GM04503 (cell line): ENCODE measurements at places on chromosomes 16 and 17.

DNA sequence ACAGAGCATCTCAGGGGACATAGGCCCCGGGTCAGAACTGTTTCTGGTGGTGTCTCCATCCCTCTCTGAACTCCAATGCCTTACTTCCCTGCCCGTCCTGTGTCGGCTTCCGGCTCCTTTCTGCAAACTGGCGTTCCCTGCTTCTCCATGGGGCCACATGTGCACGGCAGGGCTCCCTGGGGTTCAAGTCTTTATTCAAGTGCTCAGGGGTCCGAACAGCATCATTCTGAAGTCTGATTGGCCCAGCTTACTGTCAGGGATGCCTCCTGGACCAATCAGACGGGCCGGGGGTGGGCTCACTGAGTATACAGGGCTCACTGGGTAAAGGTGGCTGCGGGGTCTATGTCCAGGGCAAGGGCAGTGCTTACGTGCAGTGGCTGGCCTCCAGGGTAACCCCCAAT, 17.1 kb downstream of the C16orf82 start:
- no peak for DNase-seq

- DNase-seq = no peak
Measured at GRCh38 chr17:49734515-49735490, 27.0 kb upstream of the SLC35B1 start.

DNA sequence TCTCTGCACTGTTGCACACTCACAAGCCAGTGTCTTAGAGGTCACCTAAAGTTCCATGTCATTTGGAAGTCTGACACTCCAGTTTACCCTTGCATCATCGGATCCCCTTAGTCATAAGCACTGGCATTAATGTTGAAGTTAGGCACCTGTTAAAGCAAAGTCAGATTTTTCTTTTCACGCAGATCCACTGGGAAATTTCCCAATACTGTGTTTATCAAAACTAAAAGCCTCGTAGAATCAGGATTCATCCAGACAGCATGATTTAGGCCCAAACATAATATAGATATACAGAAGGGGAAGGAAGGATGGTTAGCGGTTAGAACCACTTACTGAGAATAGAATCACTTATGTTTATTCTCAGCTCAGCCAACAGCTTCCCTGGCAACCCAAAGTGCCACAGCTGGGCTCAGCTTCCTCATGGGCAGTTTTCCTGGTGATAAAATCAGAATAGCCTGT, 30.1 kb upstream of the HAPSTR1 start:
- DNase-seq = no peak

GRCh38 chr17:19391432-19391831, 4.4 kb upstream of the MFAP4 start:
- DNase-seq = no peak

DNA sequence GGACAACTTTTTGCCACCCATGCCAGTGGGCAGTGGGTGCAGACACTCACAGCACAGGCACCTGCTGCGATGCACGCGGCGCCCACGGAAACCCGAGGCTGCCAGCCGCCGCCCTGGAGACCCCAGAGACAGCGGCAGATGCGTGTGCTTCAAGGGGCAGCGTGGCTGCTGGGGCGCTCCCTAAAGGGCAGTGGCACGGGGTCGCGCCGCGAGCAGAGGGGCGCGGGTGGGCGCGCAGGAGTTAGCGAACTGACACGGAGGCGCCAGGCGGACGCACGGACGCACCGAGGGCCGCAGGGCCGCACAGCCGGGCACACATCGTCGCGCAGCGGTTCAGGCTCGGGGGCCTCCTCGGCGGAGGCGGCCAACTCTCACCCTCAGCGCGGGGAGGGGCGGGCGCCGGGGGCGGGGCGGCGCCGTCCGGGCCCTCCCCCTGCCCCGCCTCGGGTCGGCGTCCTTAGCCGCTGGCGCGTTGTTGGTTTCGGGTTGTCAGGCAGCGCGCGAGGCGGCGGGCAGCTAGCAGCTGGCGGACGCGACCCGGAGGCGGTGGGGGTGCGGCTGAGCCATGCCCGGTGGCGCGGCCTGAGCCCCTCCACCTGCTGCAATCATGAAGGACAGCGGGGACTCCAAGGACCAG, at the start of gene KIF19:
KIF19 (plus strand) TSS at position 484 of the 637 bp plus-strand sequence; CDS start at position 608, 124 bp downstream.
- DNase-seq = no peak

DNA sequence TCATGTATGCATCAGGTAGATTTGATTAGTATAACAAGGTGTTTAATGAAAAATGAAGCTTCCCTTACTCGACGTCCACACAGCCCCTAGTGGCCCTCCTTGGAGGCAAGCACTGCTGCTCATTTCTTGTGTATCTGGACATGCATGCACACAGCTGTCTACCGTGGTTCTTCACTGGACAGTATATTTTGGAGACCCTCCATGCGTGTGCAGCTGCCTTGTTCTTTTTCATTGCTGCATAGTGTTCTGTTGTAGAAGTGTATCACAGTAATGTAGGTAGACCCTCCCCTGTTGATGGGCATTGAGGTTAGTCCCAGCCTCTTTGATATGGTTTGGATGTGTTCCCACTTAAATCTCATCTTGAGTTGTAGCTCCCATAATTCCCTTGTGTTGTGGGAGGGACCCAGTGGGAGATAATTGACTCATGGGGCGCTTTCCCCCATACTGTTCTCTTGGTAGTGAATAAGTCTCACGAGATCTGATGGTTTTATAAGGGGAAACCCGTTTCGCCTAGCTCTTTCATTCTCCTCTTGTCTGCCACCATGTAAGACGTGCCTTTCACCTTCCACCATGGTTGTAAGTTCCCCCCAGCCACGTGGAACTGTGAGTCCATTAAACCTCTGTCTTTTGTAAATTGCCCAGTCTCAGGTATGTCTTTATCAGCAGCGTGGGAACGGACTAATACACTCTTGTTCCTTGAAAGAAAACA, 6.3 kb downstream of the CMIP start:
- DNase-seq = no peak

DNA sequence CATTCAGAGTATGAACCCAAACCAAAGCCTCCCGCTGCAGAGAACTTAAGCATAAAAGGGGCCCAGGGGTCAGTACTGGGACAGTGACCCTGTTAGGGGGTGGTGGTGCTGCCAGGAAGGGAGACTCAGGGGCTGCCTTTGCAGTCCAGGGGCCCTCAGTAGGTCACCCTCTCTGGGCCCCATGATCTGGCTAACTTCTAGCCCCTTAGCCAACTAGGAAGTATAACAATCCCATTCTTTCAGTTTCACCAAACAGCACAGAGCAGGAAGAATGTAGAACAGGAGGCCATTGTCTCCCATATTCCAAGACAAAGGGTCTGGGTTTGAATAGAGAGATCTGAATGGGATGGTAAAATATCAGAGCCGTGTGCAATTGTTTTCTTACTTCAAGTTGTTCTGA, 378.6 kb upstream of the C16orf82 start:
- DNase-seq = no peak

DNA sequence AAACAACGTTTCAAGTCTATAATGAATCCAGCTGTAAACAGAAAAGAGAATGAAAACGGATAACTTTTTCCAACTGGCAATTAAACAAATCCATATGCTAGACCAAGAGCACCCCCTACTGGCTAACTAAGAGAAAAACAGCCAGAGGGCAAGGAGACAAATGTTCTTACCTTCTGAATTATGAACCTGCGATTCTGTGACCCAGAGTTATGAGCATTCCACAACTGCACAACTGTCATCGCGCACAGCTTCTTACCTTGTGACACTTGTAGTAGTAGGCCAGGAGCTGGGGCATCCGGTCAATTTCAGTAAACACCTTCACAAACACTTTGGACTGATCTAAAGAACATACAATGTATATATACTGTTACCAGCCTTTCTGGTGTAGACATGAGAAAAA, 18.6 kb downstream of the COG7 start:
- DNase-seq = no peak

DNA sequence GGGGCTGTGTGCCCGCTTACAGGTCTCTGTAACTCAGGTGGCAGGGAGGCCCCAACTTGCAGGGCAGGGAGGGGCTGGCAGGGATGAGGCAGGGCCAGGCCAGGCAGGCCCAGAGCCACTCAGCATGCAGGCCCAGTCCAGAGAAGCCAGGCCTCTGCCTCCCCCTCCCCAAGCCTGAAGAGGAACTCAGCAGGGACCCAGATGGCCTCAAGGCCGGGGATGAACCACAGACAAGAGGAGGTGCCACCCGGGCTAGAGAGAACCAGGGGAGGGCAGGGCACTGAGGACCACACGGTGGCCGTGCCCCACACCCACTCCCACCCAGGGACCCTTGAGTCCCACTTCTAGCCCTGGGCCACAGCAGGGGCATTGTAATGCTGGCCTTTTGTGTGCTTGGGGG, 29.8 kb upstream of the EIF1 start:
- no peak for DNase-seq

DNA sequence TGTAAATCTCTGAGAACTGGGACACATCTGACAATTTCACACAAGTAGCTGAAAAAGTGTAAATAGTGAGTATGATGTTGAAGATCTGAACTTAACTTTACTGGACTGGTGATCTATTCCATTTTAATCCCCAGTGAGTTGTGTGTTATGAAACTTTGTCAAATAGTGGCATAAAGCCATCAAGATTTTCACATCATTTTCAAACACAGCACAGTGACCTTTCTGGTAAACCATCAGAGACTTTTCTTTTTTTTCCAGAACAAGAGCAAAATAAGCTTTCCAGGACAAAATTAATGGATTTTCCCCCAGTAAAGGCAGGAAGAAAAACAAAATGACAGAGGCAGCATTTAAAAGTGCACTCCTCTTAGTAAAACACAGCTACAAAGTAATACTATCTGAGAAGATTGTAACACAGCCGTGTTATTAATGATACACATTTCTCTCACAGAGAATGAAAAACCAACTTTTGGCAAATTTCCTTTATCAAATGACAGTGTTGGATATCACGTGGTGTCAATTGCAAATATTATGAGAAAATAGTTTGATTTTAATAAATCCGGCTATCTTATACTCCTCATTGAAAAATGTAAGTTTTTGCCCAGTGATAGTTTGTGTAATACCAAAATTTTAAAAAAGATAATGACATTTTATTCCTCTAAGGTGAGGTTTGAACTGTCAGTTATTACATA, 16.8 kb upstream of the COL1A1 start:
- no peak for DNase-seq

GRCh38 chr16:56549161-56549560, 15.7 kb upstream of the MT4 start:
- DNase-seq = no peak

- DNase-seq = peak; percentile 33
Measured at GRCh38 chr16:59635674-59636073, 901.6 kb upstream of the GOT2 start.

DNA sequence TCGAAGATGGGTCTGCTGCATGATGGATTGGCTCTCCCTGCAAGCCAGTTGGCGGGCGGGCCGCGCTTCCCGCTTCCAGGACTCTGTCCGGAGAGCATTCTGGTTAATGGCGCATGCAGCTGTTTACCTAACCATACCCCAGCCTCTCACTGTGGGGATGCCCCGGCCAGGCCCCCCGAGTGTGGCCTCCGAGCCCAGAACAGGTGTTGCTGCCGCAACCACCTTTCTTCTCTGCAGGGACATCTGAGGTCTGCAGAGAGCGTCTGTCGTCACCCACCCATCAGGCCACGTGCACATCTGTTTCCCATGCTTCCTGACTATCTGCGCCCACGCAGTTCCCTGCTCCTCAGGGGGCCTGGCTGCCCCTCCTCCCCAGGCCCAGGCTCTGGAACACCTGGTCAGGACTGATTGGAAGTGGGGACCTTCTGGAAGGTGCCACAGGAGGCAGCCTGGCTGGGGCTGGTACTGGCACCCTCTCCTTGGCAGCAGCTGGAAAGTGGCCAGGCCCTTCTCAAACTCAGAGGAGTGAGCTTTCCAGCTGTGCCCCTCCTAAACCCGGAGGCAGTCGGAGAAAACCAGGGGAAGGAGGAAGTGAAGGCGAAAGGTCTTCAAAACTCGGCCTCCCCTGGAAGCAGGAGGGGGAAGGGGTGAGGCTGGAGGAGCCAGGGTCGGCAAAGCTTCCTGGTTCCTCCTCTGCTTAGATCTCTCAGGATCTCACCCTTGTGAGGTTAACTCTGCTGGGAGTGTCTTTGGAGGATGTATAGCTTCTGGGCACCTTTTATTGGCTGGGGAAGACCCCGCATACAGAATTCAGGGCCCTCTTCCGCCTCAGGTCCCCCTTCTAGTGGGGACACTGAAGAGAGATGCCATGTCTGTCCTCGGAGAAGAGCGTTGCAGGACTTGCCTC, 64.5 kb upstream of the CIBAR2 start:
- DNase-seq = no peak

DNA sequence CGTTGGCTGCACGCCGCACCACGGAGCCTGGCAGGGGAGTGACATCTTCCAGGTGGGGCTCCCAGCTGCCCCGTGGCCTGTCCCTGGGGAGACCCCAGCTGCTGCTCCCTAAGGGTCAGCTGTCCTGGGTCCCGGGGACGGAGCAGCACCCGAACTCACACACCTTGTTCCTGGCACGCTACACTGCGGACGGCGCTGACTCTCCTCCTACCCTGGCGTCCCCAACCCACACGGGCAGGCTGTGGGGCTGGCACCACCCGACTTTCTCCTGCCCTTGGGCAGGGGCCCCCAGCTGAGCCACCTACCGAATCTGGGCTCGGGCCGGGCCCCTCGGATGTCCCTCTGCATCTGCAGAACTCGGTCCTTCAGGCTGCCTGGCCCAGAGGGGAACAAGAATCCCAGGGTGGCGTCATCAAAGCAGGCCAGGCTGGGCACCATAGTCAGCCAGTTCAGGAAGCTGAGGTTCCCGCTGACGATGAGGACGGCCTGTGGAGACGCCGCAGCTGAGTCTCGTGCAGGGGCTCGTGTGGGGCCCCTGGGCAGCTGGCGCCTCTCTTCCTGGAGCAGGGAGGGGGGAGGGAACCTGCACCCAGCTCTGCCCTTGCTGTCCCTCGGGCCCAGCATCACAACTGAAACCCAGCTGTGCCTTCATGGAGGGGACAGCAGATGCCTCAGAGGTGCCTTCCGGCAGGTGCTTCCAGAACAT, 70.5 kb upstream of the GNG13 start:
- no peak for DNase-seq

GRCh38 chr16:65314627-65315008, 192.8 kb upstream of the CDH11 start:
- peak; percentile 44 for DNase-seq

GRCh38 chr16:58850678-58851020, 116.5 kb upstream of the GOT2 start:
- DNase-seq = no peak

- DNase-seq = no peak
Measured at GRCh38 chr17:61248399-61248798, 151.2 kb upstream of the TBX2 start.

- DNase-seq = no peak
Measured at GRCh38 chr16:67544844-67545664, 16.4 kb downstream of the RIPOR1 start.

- peak; percentile 49 for DNase-seq
Measured at GRCh38 chr17:64081802-64082799, 47.8 kb downstream of the ERN1 start.

DNA sequence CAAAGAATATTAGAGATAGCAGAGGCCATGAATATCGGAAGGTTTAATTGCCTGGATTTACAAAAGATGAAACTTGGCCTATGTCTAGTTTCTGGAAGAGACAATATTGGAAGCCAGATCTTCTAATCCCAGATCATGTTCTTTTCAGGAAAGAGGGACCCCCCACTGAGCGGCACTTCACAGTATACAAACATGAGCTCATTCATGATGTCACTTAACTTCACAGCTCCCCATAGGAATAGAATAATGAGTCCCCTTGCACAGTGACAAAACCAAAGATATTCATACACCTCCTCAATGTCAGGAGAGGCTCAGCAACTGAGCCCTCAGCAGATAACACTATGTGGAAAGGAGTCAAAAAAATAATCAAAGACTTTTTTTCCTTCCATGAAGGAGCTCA, 147.5 kb downstream of the CDH11 start:
- no peak for DNase-seq

GRCh38 chr16:4862639-4863038, 15.4 kb downstream of the UBN1 start:
- DNase-seq = no peak
